Activated T-helper 17 cell treated with anti-CD3 and anti-CD28 coated beads, Interleukin-2, amount 50 U/mL, for 72 hours (primary cell): ENCODE measurements at places on chromosomes 16 and 17. TPM values are rescaled to one million over a fixed set of nuclear protein-coding genes. Genes with fewer than 3 reads are reported as not detected.

DNA sequence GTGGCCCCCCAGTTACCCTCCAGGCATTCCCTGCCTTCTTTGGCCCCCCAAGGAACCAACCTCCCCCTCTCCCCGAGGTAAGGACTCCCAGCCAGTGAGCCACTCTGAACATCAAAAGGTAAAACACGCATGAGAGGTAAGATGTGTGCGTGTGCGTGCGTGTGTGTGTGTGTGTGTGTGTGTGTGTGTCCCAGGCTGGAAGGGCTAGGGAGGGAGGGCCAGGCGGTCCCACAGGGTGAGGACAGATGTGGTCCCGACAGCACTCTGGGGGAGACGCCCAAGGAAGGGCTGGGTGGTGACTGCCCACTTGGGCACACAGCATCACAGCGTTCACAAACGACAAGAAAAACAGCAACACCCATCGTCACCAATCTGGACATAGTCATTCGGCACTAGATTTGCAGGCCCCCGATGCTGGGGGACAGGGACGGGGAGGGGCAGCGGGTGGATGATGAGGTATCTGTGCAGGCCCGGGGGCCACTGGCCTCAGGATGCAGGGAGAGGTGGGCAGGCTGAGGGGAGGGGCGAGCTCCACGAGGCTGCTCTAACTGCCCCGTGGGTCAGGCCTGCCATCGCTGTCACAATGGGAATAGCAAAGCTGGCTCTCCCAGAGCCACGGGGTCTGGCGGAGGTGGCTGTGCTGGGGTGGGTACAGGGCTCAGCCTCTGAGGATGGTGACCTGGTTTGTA, 16.3 kb downstream of the MNT start:
- H3K36me3 ChIP-seq, result peaks cover 15% of the 10 kb centered on the region
- no peaks in the 10 kb centered on the region for H3K27me3 ChIP-seq
- no peak overlapping the region for H3K4me3 ChIP-seq
- peak overlapping the region; percentile 46 for H3K27ac ChIP-seq
- ATAC-seq, result no peak
- H3K4me1 ChIP-seq, result peaks cover 5% of the 10 kb centered on the region

MLKL gene
- total RNA-seq, result 35.6 TPM

DNA sequence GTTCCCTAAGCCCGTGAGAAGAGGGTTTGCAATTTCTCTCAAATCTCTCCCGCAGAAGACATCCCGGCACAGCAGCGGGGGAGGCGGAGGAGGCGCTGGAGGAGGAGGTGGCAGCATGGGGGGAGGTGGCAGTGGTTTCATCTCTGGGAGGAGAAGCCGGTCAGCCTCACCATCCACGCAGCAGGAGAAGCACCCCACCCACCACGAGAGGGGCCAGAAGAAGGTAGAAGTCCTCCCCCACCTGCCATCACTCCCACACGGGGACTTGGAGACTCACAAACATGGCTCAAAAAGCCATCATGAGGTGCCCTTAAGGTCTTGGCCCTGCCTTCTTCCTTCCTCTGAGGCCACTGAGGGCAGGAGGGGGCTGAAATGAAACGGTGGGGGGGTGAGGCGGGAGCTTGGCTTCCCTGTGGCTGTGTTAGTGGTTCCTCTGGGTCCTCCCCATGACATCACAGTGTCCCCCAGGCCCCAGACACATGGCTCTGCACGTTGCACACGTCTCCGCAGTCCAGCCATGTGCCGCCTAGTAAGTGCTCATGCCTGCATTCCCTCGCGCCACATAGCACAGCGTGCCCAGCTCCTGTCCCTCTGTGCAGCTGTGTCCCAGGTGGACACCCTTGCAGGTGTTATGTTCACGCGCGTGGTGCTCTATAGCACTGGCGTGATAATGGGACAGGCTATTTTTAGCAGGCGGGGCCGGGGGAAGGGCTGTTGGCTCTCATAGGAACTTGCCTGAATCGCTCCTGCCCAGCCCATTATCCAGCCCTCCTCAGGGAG, 6.9 kb downstream of the MLLT6 start:
- no peaks in the 10 kb centered on the region for H3K27me3 ChIP-seq
- peak overlapping the region; percentile 13 for H3K4me3 ChIP-seq
- ATAC-seq, result peak; percentile 12

NACA2 gene
- total RNA-seq, result not detected

DNA sequence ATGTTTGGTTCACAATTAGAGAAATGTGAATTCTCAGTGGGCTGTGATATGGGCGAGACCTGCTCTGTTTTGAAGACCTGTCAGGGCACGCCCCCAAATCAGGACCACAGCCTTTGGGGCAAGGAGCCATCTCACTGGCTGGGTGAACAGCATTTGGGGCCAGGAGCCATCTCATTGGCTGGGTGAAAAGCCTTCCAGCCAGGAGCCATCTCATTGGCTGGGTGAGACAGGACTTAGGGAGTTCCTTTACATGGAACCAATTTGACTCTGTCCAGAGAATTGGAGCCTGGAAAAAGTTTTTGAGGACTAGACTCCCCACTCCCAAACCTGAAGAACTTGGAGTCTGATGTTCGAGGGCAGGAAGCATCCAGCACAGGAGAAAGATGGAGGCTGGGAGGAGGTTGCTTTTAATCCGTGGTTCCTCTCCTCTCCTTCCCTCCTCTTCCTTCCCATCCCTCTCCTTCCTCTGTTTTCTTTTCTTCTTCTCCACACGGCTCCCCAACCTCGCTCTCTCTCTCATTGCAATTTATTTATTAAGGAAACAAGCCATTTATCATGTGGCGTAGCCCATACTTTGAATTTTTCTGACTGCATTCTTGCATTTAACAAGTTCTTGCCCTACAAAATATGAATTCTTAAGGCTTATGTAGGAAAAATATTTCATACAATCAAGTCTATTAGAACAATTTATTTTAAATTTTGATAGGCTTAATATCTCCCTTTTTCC, 19.7 kb downstream of the FOXL1 start:
- H3K4me1 ChIP-seq, result no peaks in the 10 kb centered on the region
- no peaks in the 10 kb centered on the region for H3K36me3 ChIP-seq
- no peak overlapping the region for H3K4me3 ChIP-seq
- no peak overlapping the region for H3K27ac ChIP-seq

AP2B1 gene
- total RNA-seq, result 189 TPM

GRCh38 chr16:49504626-49505025, 131.0 kb downstream of the C16orf78 start:
- H3K27me3 ChIP-seq, result peaks cover 8% of the 10 kb centered on the region
- H3K36me3 ChIP-seq, result no peaks in the 10 kb centered on the region
- H3K4me3 ChIP-seq, result no peak overlapping the region
